Endothelial cell (in vitro differentiated cells): ENCODE measurements at places on chromosomes 7 and 10. TPM values are rescaled to one million over a fixed set of nuclear protein-coding genes. Genes with fewer than 3 reads are reported as not detected.

- H3K36me3 ChIP-seq, result no peaks in the 10 kb centered on the region
- H3K4me3 ChIP-seq, result no peak overlapping the region
- H3K27me3 ChIP-seq, result peaks cover 17% of the 10 kb centered on the region
- no peak overlapping the region for H3K27ac ChIP-seq
- DNase-seq, result no peak
- H3K4me1 ChIP-seq, result peaks cover 4% of the 10 kb centered on the region
Measured at GRCh38 chr7:1019255-1019785, 25.0 kb upstream of the GPR146 start.

DNA sequence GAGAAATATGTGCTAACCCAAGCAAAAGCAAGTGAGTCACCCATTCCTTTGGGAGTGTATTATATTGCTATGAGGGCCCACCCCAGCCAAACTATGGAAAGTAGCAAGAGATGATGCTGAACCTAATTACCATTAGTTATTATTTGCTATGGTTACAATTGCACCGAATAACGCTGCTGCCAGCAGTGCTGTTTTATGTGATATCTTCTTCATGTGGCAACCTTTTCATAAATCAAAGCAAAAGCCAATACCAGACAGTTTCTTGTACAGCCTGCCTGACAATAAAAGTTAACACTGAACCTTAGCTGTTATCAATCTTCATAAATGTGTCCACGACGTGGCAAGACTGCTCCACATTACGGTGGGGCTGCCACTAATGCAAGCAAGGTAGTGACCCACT lies 241.7 kb upstream of the PLXNA4 start:
- H3K4me1 ChIP-seq, result no peaks in the 10 kb centered on the region
- H3K36me3 ChIP-seq, result no peaks in the 10 kb centered on the region
- no peak overlapping the region for H3K4me3 ChIP-seq
- H3K27me3 ChIP-seq, result peaks cover 2% of the 10 kb centered on the region
- H3K27ac ChIP-seq, result no peak overlapping the region

DNA sequence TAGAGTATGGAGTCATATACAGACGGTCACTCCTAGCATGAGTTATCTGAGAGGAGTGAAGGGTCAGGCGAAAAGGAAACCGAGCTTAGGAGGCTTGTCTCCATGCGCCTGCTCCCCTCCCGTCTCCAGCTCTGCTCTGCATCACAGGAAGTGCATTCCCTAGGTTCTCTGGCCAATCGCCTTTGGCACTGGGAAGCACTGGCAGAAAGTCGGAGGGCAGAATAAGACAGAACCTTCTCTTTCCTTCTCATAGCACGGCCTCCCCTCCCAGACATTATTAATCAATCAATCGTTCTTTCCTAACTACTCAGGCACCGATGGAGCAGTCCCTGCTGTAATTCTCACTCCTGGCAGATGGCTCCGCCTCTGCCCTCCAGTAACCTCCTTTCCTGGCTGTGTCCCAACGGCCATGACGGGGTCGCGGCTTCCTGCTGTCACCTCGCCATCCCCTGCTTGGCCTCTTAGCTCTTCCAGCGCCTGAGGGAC lies 177.1 kb downstream of the FRMD4A start:
- no peak for DNase-seq
- peaks cover 2% of the 10 kb centered on the region for H3K27me3 ChIP-seq
- peaks cover 3% of the 10 kb centered on the region for H3K4me1 ChIP-seq
- no peaks in the 10 kb centered on the region for H3K36me3 ChIP-seq
- H3K27ac ChIP-seq, result no peak overlapping the region

RSU1 gene
- total RNA-seq, result 118 TPM

DNA sequence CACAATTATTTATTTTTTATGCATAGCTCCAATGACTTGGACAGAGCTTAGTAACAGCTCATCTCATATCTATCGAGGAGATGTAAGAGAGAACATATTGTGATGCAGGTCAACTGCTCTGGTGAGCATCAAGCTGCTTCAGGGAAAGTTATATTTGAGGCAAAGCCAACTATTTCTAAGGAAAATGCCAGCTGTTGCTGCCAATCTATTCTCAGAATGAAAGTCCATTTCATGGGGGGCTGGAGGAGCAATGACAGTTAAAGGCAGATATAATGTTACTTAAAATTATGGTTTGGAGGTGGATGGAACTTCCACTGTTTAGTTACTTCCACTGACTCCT lies 424.8 kb downstream of the KIF20B start:
- H3K27me3 ChIP-seq, result no peaks in the 10 kb centered on the region
- H3K4me1 ChIP-seq, result no peaks in the 10 kb centered on the region
- no peaks in the 10 kb centered on the region for H3K36me3 ChIP-seq
- no peak for DNase-seq
- no peak overlapping the region for H3K4me3 ChIP-seq
- H3K27ac ChIP-seq, result no peak overlapping the region

DNA sequence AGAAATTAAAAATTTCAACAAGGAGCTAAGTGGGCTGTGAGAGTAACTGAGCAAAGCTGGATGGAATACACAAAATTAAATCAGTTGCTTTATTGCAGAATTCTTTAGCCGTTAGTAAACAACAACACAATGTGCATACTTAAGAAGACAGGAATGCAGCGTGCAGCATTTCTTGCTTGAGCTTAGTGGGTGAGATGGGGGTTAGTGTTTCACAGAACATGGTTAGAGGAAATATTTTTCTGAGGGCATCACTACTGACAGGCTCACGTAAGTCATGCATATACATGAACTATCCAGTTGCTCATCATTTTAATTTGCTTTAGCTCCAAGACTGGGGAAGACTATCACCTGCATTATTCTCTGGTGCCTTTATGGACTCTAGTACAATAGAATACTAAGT lies 80.8 kb downstream of the CD36 start:
- no peak overlapping the region for H3K4me3 ChIP-seq
- H3K27me3 ChIP-seq, result no peaks in the 10 kb centered on the region
- H3K27ac ChIP-seq, result no peak overlapping the region
- no peak for DNase-seq
- no peaks in the 10 kb centered on the region for H3K36me3 ChIP-seq

GRCh38 chr7:22482503-22482902 lies 17.5 kb downstream of the STEAP1B start:
- peaks cover 38% of the 10 kb centered on the region for H3K4me1 ChIP-seq
- peaks cover 6% of the 10 kb centered on the region for H3K27me3 ChIP-seq
- H3K4me3 ChIP-seq, result no peak overlapping the region

TDRD1 gene
- total RNA-seq, result 0.18 TPM

GRCh38 chr10:22252801-22253579 lies 35.2 kb upstream of the EBLN1 start:
- H3K27me3 ChIP-seq, result peaks cover 4% of the 10 kb centered on the region
- peak; percentile 39 for DNase-seq
- peak overlapping the region; percentile 80 for H3K27ac ChIP-seq

DNA sequence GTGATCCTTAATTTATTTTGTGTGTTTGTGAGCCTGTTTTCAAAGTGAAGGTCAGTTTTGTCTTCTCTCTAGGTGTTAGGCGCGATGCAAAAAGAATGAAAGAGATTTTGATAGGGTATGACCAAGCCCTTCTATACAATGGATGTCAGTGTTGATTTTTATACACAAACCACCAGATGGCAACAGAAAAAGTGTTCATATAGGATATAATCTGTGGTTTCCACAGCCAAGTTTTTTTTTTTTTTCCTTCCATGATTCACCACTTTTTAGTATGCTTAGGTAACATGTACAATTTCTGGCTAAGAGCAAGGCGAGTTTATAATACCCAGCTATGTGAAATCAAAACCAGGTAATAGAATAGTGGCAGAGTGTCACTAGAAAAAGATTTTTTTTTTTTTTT lies 8.1 kb downstream of the SDK1 start:
- H3K36me3 ChIP-seq, result no peaks in the 10 kb centered on the region
- H3K27me3 ChIP-seq, result peaks cover 2% of the 10 kb centered on the region
- no peak overlapping the region for H3K4me3 ChIP-seq
- no peak overlapping the region for H3K27ac ChIP-seq
